A673 (cell line): ENCODE measurements at places on chromosomes 13 and 19. TPM values are rescaled to one million over a fixed set of nuclear protein-coding genes. Genes with fewer than 3 reads are reported as not detected.
A peak's percentile ranks its signal among the peaks of the same experiment; 100 is the strongest.

WDFY2 gene
- 45.5 and 50.3 TPM in 2 replicates for total RNA-seq

ZNF850 gene
- 11.8 and 14.7 TPM in 2 replicates for total RNA-seq

SRRM5 gene
- total RNA-seq, result 0.62 and 0.66 TPM in 2 replicates

CPB2 gene
- total RNA-seq, result 5.0 and 5.5 TPM in 2 replicates

ZNF835 gene
- 3.2 and 4.6 TPM in 2 replicates for total RNA-seq

GRCh38 chr13:51564671-51565070 lies 19.6 kb upstream of the WDFY2 start:
- H3K27me3 ChIP-seq, result no peaks in the 10 kb centered on the region
- H3K4me3 ChIP-seq, result no peak overlapping the region
- no peaks in the 10 kb centered on the region for H3K36me3 ChIP-seq
- no peak overlapping the region for H3K27ac ChIP-seq
- H3K4me1 ChIP-seq, result no peaks in the 10 kb centered on the region

DNA sequence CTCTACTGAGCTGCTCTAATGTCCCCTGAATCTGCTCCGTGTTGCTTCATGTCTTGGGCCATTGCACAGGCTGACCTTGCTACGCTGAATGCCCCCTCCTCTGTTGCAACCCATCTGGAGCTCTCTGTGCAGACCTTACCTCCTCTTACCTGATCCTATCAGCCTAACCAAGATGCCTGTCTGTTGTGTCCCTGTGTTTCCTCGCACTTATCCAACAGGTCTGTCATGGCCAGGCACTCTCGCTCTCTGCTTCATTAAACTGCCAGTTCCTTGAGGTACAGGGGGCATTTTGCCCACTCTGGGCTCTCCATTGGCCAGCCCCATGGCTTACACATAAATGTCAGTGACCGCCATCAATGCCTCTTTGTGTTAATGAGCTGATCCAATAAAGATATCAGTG lies 277.7 kb upstream of the TSHZ3 start:
- H3K27me3 ChIP-seq, result no peaks in the 10 kb centered on the region
- H3K4me3 ChIP-seq, result no peak overlapping the region
- no peaks in the 10 kb centered on the region for H3K36me3 ChIP-seq
- no peak for DNase-seq

- peaks cover 11% of the 10 kb centered on the region for H3K36me3 ChIP-seq
- H3K4me1 ChIP-seq, result no peaks in the 10 kb centered on the region
- H3K4me3 ChIP-seq, result no peak overlapping the region
- H3K27me3 ChIP-seq, result no peaks in the 10 kb centered on the region
- no peak for DNase-seq
- H3K27ac ChIP-seq, result no peak overlapping the region
Observed at GRCh38 chr13:95707035-95707434, 30.1 kb downstream of the DNAJC3 start.

GRCh38 chr13:83879431-83880171 lies 2.7 kb downstream of the SLITRK1 start:
- no peak overlapping the region for H3K27ac ChIP-seq
- H3K36me3 ChIP-seq, result no peaks in the 10 kb centered on the region
- H3K4me1 ChIP-seq, result peaks cover 7% of the 10 kb centered on the region
- peak overlapping the region; percentile 30 for H3K4me3 ChIP-seq

- no peak overlapping the region for H3K4me3 ChIP-seq
- DNase-seq, result no peak
- H3K36me3 ChIP-seq, result no peaks in the 10 kb centered on the region
Observed at GRCh38 chr19:27671876-27672275, 1541.1 kb downstream of the UQCRFS1 start.

- no peak for DNase-seq
- H3K27me3 ChIP-seq, result no peaks in the 10 kb centered on the region
- H3K27ac ChIP-seq, result no peak overlapping the region
- H3K4me3 ChIP-seq, result no peak overlapping the region
Observed at GRCh38 chr13:43758834-43759233, 27.9 kb downstream of the ENOX1 start.

GRCh38 chr19:743168-743687 lies 7.7 kb upstream of the MISP start:
- no peaks in the 10 kb centered on the region for H3K4me1 ChIP-seq
- H3K27ac ChIP-seq, result no peak overlapping the region
- DNase-seq, result no peak
- no peaks in the 10 kb centered on the region for H3K27me3 ChIP-seq

GRCh38 chr13:31846961-31847752 lies 107.8 kb downstream of the RXFP2 start:
- H3K27ac ChIP-seq, result no peak overlapping the region
- no peaks in the 10 kb centered on the region for H3K36me3 ChIP-seq
- H3K4me3 ChIP-seq, result peak overlapping the region; percentile 52

GRCh38 chr13:98462946-98463345 lies 114.0 kb downstream of the STK24 start:
- no peak for DNase-seq
- no peak overlapping the region for H3K27ac ChIP-seq
- peaks cover 19% of the 10 kb centered on the region for H3K4me1 ChIP-seq
- no peaks in the 10 kb centered on the region for H3K27me3 ChIP-seq

- no peak overlapping the region for H3K27ac ChIP-seq
- no peak for DNase-seq
- H3K36me3 ChIP-seq, result no peaks in the 10 kb centered on the region
- no peak overlapping the region for H3K4me3 ChIP-seq
- peaks cover 18% of the 10 kb centered on the region for H3K27me3 ChIP-seq
Observed at GRCh38 chr13:29421118-29421517, 174.4 kb downstream of the SLC7A1 start.

- H3K36me3 ChIP-seq, result no peaks in the 10 kb centered on the region
- no peak overlapping the region for H3K27ac ChIP-seq
- no peaks in the 10 kb centered on the region for H3K27me3 ChIP-seq
- H3K4me3 ChIP-seq, result no peak overlapping the region
Observed at GRCh38 chr13:64928696-64929499, 2301.2 kb downstream of the PCDH9 start.

DNA sequence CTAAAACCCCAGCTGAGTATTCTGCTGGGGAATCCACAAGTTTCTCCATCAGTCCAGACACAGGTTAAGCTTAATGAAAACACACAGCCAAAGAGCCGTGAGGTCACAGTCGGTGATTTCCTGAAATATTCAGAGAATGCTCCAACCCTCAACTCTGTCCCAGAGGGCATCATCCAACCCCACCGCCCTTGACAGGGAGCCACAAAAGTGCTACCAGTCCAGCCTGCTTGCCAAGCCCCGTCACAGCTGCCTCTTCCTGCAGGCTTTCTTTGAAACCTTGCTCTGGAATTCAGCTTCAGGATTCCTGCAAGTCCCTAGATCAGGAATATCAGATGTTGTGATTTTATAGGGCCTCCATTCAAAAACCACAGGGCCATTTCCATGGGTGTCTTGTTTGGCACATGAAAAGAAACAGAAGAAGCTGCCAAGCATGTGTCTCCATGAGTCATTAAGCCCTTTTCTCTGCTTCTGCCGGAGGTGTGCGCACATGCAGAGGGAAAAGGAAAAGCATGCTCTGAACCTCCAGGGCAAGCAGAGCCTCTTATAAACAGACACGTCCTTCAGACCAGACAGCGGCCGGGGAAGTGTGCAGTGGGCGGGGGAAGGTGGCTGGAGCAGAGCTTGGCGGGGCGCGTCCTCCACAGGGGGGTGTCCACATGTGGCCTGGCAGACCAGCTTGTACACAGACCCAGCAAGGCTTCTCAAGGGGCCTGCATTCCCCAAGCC lies 164.7 kb downstream of the KATNAL1 start:
- no peaks in the 10 kb centered on the region for H3K27me3 ChIP-seq
- no peak overlapping the region for H3K4me3 ChIP-seq
- no peaks in the 10 kb centered on the region for H3K36me3 ChIP-seq
- no peak overlapping the region for H3K27ac ChIP-seq

DNA sequence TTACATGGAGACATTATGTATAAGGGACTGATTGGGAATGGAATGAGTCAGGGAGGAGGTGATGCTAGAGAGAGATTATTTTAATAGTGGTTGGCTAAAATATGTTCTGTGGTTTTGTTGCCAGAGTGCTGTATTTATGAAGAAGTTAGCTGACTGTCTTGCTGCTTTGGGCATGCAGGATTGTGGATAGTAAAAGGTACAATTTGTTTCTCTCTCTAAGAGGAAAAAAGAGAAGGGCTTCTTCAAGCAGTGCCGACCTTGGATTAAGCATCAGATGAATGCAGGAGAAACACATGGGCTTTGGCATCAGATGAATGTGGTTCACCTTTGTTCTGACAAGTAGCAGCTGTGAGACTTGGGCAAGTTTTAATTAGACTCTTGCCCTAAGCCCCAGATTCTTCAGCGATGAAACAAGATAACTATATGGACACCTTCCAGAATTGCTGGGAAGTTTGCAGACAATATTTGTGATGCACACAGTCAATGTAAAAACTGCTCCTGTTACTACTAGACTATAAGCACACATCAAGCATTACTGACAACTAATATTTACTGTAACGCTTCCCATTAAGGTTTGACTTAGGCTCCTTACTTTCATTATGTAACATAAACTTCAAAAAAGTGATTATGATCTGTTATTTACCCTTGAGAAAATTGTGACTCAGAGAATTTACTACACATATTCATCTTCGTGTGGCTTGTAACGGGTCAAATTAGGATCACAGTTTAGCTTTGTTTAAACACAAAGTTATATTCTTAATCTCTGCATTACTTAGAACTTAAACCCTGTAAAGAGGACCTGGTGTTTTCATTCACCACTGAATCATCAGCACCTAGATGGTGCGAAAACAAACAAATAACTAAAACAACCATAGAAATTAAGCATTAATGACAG lies 824.0 kb downstream of the PCDH9 start:
- no peaks in the 10 kb centered on the region for H3K4me1 ChIP-seq
- H3K4me3 ChIP-seq, result no peak overlapping the region
- no peaks in the 10 kb centered on the region for H3K27me3 ChIP-seq
- H3K27ac ChIP-seq, result no peak overlapping the region
- no peak for DNase-seq

DNA sequence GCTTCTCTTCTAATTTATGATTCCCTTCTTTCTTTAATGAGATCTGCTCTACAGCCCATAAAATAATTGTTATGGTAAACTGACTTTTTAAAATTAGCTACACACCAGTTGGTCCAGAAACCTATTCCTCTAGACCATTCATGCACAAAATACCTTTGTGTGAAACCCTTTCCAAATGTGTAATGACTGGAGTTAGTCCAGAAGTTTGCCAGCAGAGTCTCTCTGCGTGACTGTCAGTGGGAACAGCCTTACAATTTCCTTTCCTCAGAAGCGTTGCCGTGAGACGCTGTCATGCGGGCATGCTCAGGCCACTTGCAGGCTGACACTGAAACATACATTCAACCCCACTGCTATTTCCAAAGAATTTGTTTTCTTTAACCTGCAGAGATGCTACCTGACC lies 965.2 kb downstream of the PCDH9 start:
- H3K27me3 ChIP-seq, result no peaks in the 10 kb centered on the region
- no peak overlapping the region for H3K27ac ChIP-seq
- no peak overlapping the region for H3K4me3 ChIP-seq
- H3K4me1 ChIP-seq, result no peaks in the 10 kb centered on the region
- DNase-seq, result peak; percentile 2

DNA sequence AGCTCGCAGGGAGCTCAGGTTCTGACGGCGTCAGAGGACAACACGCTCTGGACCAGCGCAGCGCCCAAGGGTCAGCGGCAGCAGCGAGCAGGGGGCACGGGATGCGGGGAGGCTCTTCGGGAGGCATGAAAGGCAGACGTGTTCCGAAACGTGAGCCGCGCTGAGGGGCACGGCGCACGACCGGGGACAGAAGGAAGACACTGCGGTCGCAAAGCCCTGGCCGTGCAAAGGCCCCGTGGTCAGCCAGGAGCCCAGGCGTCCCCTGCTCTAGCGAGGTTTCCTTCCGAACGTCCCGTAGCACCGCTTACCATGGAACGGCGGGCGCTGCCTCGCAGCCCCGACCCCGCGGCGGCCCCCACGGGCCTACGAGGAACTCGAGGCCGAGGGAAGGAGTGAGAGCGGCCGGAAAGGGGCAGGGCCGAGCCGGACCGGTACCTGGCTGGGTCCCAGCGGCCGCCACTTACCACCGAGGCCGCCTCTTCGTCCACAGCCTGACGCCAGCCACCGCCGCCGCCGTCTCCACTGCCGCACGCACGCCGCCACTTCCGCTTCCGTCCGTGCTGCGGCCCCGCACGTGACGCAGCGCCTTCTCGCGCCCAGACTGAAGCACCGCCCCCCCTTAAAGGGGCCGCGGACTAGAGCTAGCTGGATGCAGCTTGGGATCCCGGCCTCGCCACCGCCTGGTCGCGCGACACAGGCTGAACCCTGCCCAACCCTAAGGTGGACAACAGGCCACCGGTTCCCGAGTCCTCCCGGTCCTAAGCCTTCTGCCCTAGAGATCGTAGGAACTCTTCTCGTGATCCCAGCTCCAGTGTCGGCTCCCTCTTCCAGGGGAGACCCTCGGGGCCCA lies 9.4 kb downstream of the ABHD17A start:
- H3K27me3 ChIP-seq, result no peaks in the 10 kb centered on the region
- H3K36me3 ChIP-seq, result peaks cover 8% of the 10 kb centered on the region
- H3K27ac ChIP-seq, result peak overlapping the region; percentile 93
- peaks cover 24% of the 10 kb centered on the region for H3K4me1 ChIP-seq
- H3K4me3 ChIP-seq, result peak overlapping the region; percentile 87

- H3K4me1 ChIP-seq, result no peaks in the 10 kb centered on the region
- no peaks in the 10 kb centered on the region for H3K36me3 ChIP-seq
- no peak overlapping the region for H3K4me3 ChIP-seq
- no peaks in the 10 kb centered on the region for H3K27me3 ChIP-seq
- DNase-seq, result peak; percentile 47
- H3K27ac ChIP-seq, result no peak overlapping the region
Observed at GRCh38 chr19:13526552-13526951, 20.3 kb upstream of the CACNA1A start.

GRCh38 chr19:40224342-40225150 lies 1.9 kb downstream of the CCNP start:
- peaks cover 3% of the 10 kb centered on the region for H3K27me3 ChIP-seq
- H3K36me3 ChIP-seq, result no peaks in the 10 kb centered on the region
- no peak overlapping the region for H3K27ac ChIP-seq

- no peak overlapping the region for H3K27ac ChIP-seq
- DNase-seq, result peak; percentile 32
- H3K4me3 ChIP-seq, result no peak overlapping the region
Observed at GRCh38 chr13:19927117-19927748, 31.3 kb upstream of the ZMYM2 start.

DNA sequence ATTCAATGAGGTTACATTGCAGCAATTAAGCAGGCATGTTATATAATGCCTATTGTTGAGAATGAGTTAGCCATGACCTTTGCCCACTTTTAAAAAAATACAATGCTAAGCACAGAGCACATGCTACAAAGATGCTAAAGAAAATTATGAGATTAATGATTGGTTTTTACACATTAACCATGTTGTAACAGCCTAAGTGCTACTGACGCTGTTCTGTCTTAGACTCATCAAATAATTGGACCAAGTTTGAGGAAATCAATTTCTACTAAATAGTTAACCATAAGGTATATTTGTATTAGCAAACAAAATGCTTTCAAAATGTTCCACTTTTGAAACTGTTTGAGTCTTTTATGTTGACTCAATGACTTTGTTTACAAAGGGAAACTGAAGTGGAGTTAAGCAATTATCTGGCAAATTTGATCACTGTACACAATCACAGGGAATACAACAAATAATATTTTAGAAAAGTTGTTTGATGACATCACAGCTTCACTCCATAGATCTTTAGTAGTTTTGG lies 14.3 kb downstream of the MIR17HG start:
- H3K27me3 ChIP-seq, result no peaks in the 10 kb centered on the region
- no peak for DNase-seq
- H3K36me3 ChIP-seq, result peaks cover 8% of the 10 kb centered on the region
- H3K4me1 ChIP-seq, result no peaks in the 10 kb centered on the region
- H3K27ac ChIP-seq, result no peak overlapping the region

- peak; percentile 11 for DNase-seq
- H3K27ac ChIP-seq, result no peak overlapping the region
- H3K4me1 ChIP-seq, result peaks cover 8% of the 10 kb centered on the region
- no peaks in the 10 kb centered on the region for H3K27me3 ChIP-seq
- H3K36me3 ChIP-seq, result no peaks in the 10 kb centered on the region
- no peak overlapping the region for H3K4me3 ChIP-seq
Observed at GRCh38 chr13:95833719-95834118, 156.8 kb downstream of the DNAJC3 start.
